ENCODE measurements at places on chromosomes 1 and 21.

GRCh38 chr1:175597205-175597604, 146.2 kb downstream of the TNR start:
- no peak for DNase-seq

GRCh38 chr1:207404849-207405525, 49.1 kb upstream of the CR2 start:
- peak; percentile 69 for DNase-seq

DNA sequence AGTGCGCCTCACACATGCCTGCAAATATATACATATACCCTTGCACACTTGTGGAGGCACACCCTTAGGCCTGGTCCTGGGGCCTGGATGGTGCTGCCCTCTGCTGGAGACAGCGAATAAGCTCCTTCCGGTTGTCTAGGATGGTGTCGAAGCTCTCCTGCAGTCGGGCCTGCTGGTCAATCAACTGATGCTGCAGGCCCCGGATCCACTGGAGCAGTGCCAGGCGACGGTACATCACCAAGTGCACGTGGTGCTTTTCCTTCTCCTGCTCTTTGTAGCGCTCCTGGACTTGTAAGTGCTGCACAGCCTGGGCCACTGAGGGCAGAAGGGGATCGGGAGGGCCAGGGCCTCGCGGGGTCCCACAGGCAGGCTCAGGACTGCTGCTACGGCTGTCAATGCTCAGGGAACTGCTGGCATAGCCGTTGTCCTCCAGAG, 3.1 kb downstream of the C1orf216 start:
- peak; percentile 66 for DNase-seq

DNA sequence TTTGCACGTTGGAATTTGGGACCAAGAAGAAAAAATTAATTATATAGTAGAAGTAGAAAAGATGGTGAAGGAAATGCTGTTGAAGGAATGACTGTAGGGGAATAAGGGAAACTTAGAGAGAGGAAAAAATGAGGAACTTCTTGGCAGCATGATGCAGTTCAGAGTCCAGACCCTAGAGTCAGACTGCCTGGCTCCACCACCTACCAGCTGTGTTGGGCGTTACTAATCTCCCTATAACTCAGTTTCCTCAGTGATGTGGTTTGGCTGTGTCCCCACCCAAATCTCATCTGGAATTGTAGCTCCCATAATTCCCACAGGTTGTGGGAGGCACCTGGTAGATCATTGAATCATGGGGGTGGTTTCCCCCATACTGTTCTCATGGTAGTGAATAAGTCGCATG, 1.3 kb upstream of the SELP start:
- DNase-seq = no peak

DNA sequence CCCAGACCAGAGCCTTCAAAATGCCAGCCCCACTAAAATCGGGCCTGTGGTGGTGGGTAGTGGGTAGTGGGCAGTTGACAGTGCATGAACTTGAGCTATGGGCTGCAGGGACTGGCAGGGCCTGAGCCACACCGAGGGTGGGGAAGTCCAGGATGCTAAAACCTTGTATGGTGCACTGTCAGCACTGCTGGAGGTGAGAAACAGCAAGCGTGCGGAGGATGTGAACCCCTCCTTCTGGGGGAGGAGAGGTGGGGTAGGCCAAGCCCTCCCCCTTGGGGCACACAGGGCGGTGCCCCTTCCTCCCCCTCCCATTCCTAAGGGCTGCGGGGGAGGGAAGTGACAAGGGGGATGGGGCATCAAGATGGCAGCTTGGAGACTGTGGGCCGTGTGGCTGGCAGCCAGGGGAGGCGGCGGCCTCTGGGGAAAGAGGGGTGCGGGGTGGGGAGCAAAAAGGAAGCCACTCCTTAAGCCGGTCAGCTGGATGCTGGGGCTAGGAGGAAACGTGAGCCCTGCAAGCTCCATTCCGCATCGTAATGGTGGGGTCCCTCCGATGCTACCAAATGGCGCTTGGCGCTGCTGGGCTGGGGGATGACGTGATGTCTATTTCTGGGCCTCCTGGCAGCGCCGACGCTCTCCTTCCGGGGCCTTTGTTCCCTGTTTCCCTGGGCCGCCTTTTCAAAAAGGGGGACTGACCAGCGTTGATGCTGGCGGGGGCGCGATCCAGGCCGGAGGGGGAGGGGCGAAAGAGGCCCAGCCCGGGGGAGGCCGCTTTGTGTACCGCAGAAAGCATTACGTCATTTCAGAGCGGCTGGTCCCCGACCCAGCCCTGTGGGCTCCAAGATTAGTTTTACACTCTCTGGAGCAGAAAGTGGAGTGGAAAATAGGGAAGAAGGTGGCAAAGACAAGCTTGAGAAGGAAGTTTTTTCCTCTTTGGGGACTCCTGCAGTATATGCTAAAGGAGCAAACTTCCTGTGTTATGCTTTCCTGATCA, 809 bp downstream of the SYT11 start:
- DNase-seq = peak; percentile 62

GRCh38 chr1:171901245-171901644, 59.9 kb downstream of the DNM3 start:
- DNase-seq = no peak

- no peak for DNase-seq
Measured at GRCh38 chr1:41448821-41449220, 35.7 kb downstream of the EDN2 start.

DNA sequence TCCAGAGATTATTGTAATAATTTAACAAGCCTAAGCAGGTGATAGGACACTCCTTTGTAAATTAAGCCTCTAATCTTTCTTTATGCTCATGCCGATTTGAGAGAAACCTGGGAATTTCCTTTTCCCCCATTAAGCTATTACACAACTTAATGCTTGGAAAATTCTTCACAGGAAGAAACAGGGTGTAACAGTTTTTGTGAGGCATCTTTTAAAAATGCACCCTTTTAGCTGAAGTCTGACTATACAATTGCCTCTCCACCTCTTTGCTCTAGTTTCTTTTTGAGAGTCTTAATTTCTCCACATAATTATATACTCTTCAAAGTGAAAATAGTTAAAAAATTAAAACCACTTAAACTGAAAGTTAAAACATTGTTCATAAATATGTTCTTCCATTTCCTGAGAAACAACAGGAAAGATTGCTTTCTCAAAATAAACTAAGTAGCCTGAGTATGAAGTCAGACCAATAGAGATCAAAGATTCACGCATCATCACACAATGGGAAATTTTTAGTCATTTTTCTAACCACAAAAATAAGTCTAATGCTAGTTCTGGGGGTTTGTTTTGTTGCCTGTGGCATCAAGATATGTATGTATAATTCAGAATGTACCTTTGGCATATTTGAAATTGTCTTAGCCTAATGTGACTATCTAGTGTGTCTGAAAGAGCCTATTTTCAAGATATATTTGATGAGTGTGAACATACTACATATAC, 34.7 kb downstream of the LRRC8D start:
- DNase-seq = peak; percentile 47

DNA sequence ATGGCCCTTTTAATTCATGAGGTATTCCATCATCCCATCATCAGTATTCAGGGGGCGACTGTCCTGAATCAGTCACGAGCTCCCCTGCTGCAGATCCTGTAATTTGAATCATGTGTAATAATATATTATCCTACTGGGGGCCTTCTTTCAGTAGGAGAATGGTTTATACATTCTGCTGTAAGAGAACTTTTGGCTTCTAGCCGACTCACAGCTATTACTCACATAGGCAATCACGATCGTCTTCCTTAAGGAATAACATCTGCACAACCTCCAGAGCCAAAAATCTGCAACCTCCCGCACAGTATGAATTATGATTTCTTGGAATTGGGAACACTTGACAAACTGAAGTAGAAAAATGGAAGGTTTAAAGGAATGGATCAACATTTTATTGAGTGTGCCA, 343.0 kb downstream of the USP25 start:
- peak; percentile 49 for DNase-seq

- no peak for DNase-seq
Measured at GRCh38 chr1:18072066-18072465, 35.5 kb upstream of the IGSF21 start.

- DNase-seq = no peak
Measured at GRCh38 chr1:229273507-229274232, 2.8 kb downstream of the RAB4A start.

- DNase-seq = no peak
Measured at GRCh38 chr21:28148400-28149064, 844.1 kb downstream of the LTN1 start.

DNA sequence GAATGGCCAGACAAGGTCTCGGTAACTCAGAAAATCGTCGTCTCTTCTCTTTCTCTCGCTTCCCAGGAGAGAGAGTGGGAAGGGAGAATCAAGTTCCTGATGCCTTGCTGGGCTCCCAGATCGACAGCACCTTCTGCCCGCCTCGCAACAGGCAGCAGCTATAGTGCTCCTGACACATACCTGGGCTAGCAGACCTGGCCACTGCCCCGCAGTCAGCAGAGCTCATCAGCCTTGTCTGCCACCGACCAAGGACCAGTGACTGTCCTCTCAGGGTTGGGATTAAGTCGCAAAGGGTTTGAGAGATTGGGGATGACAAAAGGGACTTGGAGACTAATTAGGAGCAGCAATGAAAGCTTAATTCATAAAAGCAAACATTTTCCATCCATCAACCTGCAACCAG, 4.1 kb downstream of the RUNX3 start:
- no peak for DNase-seq

GRCh38 chr21:34235514-34235913, 128.3 kb upstream of the KCNE2 start:
- no peak for DNase-seq

DNA sequence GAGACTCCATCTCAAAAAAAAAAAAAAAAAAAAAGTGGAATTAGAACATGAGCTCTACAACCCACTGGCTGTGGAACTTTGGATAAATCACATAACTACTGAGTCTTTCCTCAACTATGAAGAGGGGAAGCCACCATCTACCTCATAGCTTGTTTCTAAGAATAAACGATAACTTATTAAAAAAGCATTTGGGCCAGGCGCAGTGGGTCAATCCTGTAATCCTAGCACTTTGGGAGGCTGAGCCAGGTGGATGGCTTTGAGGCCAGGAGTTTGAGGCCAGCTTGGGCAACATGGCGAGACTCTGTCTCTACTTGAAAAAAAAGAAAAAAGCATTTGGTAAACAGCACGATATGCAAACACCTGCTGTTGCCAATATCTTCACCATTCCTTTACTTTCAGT, 31.8 kb upstream of the MEF2D start:
- DNase-seq = no peak

GRCh38 chr1:4724695-4725250, 70.4 kb downstream of the AJAP1 start:
- DNase-seq = no peak

GRCh38 chr1:230317823-230318819, 108.0 kb downstream of the PGBD5 start:
- DNase-seq = no peak

DNA sequence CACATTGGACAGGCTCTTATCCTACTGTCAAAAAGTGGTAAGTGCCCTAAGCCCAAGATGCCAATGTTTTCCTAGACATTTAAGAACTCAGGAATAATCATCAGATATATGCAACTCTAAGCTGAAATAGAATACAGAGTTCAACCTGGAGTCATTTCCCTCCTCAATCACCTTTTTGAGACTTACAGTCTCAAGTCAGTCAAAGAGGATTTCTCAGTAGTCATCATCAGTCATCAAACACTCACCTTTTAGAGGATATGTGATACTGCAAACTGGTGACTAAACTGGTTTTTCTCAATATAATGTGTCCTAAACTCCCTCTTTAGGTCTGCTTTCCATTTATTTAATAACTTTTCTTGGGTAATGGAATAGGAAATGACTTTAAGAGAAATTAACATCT, 145.3 kb upstream of the ADAMTS5 start:
- DNase-seq = no peak

DNA sequence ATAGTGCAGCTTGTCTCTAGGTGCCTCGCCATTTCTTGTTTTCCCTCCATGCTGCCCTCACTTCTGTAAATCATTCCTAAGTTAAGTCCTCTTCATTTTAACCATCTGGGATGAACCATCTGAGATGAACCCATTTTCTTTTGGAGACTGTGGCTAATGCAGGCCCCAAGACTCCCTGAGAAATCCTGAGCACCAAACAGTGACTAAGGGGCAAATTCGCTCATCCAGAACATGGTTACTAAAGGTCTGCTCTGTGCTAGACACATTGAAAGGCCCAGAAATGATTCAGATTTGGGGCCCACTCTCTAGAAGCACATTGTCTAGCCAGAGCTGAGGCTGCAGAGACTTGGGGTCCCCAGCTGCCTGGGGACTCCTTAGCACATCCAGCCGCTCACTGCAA, 151.9 kb upstream of the CTTNBP2NL start:
- DNase-seq = no peak

DNA sequence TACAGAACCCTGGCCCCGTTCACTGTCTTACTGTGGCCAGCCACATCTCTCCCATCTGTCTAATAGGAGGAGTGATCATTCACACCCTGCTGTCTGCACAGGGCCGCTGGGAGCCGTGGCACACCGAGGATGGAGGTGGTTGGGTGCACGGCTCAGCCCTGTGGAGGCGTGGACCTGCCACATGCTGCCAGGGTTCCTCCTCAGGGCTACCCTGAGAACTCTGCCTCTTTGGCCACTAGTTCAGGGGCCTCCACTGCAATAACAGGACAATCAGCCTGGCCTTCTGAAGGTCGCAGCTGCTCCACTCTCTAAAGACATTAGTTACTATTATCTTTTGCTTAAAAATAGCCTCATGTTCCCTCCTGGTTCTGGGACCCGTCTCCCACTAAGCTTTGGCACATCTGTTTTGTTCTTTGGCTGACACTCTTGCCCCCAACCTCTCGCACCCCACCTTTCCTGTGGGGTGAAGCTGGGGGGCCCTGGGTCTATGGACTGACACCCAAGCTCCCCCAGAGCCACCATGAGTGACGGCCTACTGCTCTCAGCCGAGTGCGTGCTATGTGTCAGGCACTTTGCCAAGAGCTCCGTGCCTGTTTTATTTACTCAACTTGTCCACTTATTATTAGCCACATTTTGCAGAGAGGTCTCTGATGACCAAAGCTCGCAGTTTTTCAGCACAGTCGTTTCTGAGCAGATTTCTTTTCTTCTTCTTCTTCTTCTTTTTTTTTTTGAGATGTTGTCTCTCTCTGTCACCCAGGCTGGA, 66.3 kb downstream of the ARHGEF10L start:
- DNase-seq = no peak

DNA sequence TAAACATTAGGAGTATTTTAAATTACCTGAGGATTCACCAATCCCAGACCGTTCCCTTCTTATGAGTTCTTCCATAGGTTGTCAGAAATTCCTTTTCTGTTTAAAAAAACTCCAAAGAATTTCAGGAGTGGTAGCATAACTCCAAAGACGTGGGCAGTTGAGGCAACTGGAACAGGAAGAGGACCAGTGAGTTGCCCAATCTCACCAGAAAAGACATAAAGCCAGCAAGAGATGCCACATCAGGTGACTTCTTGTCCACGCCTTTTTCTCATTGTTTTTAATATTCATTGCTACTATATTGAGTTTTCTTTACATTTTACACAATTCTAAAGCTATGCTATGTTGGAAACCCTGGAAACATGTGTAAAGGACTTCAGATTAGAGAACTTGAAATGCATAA, 88.1 kb upstream of the JAK1 start:
- no peak for DNase-seq

- DNase-seq = no peak
Measured at GRCh38 chr1:23423415-23424292, 894 bp downstream of the TCEA3 start.
